ENCODE measurements at places on chromosomes 12 and 14. TPM values are rescaled to one million over a fixed set of nuclear protein-coding genes. Genes with fewer than 3 reads are reported as not detected.

DNA sequence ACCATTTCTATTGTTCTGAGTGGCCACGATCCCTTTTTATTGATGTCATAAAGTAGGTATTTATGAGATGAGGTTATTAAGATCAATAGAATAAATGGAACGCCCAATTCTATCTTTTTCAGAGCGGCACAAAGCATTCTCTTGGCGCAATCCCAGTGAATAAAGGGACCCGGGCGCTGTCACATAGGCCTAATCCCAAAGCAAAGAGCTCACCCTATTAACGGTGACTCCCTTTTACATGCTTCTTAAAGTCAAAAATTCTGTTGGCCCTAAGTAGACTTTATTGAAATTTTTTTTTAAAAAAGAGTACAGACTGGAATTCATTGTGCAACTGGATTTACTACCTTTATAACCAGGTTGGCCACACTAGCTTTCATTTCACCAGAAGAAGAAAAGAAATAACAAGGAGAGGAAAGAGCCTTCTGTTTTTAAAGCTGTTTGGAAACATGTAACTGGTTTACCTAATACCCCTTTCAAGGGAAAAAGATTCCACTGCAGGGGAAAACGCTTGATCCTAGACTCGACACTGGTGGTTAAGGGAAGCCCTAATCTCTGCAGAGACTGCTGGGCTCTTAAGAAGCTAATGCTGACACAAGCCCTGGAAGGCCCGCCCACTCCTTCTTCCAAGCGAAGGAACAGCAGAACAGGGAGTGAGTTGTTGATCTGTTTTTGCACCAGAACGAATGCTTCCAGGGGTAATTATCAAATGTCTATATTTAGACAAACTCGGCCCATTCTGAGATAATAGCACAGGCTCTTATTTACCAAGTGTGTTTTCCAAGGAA, 381.2 kb downstream of the BCL11B start:
- no peaks in the 10 kb centered on the region for H3K27me3 ChIP-seq
- H3K36me3 ChIP-seq, result no peaks in the 10 kb centered on the region
- no peak overlapping the region for H3K4me3 ChIP-seq
- H3K4me1 ChIP-seq, result no peaks in the 10 kb centered on the region

- no peak for DNase-seq
- no peak overlapping the region for H3K27ac ChIP-seq
- H3K27me3 ChIP-seq, result no peaks in the 10 kb centered on the region
Observed at GRCh38 chr12:27077586-27077985, 4.8 kb downstream of the C12orf71 start.

GRCh38 chr14:101584055-101584859, 23.0 kb downstream of the DIO3 start:
- H3K27ac ChIP-seq, result peak overlapping the region; percentile 50
- H3K36me3 ChIP-seq, result no peaks in the 10 kb centered on the region
- H3K4me1 ChIP-seq, result no peaks in the 10 kb centered on the region
- no peaks in the 10 kb centered on the region for H3K27me3 ChIP-seq
- peak; percentile 45 for DNase-seq

DNA sequence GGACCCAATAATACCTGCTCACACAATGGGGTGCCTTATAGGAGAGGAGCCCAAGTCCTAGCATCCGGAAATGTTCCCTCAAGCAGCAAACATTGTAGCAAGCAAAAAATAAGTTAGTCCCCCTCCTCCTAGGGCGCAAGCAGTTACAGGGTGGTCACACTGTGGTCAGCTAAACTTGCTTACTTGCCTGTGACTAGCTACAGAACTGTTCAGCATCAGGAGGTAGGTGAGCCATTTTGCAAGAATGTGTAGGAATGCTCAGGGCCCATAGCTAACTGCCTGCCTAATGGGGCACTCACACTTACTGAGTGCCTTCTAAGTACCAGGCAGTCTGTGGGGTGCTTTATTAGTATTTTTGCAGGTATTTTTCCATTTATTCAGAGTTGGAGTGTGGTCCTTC, 154.6 kb upstream of the GRIN2B start:
- no peak overlapping the region for H3K4me3 ChIP-seq
- no peaks in the 10 kb centered on the region for H3K36me3 ChIP-seq
- no peaks in the 10 kb centered on the region for H3K27me3 ChIP-seq
- no peak overlapping the region for H3K27ac ChIP-seq
- DNase-seq, result no peak

DNA sequence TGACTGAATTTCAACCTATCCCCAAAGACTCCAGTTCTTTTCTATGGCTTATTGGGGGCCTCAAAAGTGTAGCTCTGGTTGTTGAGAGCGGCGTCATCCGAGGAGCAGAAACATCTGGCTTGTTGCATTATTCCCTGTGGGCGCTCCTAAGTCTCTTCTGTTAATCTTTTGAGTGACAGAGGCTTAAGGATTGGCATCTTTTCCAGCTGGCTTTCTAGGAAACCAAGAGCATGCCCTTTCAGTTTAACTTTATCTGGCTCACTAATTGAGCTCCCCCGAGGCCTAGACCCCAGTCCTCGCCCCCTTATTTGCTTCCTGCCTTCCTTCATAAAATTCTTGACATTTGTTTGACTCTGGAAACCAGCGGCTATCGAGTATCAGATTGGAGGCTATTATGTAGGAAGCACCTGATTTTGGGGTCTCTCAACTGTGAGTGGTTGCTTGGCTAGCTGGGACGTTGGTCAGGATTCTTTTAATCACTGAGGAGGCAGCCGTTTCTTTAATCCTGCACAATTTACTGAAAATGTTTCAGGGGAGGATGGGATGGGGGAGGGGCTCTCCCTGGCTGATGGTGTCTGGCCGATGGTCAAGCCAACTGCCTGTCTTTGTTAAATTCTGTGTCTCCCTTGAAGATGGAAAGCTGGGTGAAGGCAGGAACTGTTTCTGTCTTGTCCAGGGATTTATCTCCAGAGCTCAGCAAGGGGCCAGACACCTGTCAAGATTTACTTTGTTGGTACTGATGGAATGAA, 3.1 kb downstream of the SMOC1 start:
- no peaks in the 10 kb centered on the region for H3K27me3 ChIP-seq
- H3K4me1 ChIP-seq, result peaks cover under 1% of the 10 kb centered on the region
- DNase-seq, result no peak
- H3K4me3 ChIP-seq, result no peak overlapping the region
- no peaks in the 10 kb centered on the region for H3K36me3 ChIP-seq
- H3K27ac ChIP-seq, result no peak overlapping the region

DNA sequence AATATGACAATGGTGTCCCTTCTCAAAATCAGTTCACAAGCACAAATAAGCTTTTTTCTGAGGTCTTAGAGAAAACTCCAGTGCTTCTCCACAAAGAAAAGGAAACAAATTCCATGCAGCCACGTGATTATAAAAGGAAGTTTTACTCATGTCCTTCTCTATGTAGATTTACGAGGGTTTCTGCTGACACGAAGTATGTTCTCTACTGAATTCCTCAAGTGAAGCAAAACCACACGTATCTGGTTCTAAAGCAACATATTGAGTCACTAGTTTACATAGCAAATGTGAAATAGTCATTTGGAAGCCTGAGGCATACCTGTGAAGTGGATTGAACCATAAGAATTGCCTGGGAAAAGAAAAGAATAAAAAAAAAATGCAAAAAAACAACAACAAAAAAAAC, 31.9 kb downstream of the BMP4 start:
- no peaks in the 10 kb centered on the region for H3K27me3 ChIP-seq
- DNase-seq, result no peak
- H3K36me3 ChIP-seq, result no peaks in the 10 kb centered on the region
- no peak overlapping the region for H3K27ac ChIP-seq
- no peak overlapping the region for H3K4me3 ChIP-seq
- no peaks in the 10 kb centered on the region for H3K4me1 ChIP-seq

GRCh38 chr14:53881921-53882320, 74.7 kb downstream of the BMP4 start:
- H3K27me3 ChIP-seq, result no peaks in the 10 kb centered on the region
- no peak overlapping the region for H3K27ac ChIP-seq
- DNase-seq, result no peak
- no peaks in the 10 kb centered on the region for H3K4me1 ChIP-seq
- no peaks in the 10 kb centered on the region for H3K36me3 ChIP-seq

GRCh38 chr12:123055281-123055766, 74.8 kb downstream of the ARL6IP4 start:
- peaks cover 45% of the 10 kb centered on the region for H3K4me1 ChIP-seq
- no peak for DNase-seq
- H3K27me3 ChIP-seq, result no peaks in the 10 kb centered on the region
- H3K27ac ChIP-seq, result peak overlapping the region; percentile 35
- H3K36me3 ChIP-seq, result no peaks in the 10 kb centered on the region

The OR11G2 gene
- total RNA-seq, result not detected

The NEDD8 gene
- 178 TPM for total RNA-seq
